ENCODE measurements at places on chromosomes 7 and 10.

DNA sequence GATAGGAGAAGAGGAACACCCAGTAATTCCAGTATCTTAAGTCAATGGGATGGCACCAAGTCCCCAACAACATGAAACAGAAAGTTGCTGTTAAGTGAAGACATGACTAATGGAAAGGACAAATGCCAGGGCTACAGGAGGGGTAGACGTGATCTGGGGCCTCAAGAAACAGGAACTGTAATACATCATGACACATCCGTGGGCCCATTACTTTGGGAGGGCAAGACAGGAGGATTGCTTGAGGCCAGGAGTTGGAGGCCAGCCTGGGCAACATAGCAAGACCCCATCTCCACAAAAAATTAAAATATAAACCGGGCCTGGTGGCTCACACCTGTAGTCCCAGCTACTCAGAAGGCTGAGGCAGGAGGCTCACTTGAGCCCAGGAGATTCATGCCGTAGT is 408.6 kb upstream of the PRKCQ start:
- no peak for DNase-seq

- no peak for DNase-seq
These were observed 81.6 kb upstream of the SAMD8 start for GRCh38 chr10:75029857-75030256.

DNA sequence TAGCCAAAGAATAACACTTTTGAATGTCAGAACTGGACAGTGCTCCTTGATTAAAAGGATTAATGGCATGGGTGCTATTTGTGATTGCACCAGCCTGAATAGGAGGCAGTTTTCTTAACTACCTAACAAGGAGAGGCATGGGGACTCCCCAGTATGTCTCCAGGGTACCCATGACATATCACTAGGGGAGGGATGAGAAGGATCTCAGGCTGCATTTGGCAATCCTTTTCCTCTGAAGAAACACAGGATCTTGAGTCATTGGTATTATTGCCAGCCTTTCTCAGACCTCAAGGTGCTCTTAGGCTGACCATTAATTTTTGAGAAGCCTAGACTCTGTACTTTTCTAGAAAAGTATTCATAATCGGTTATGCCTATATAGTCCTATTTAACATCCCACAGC is 77.5 kb upstream of the NPVF start:
- no peak for DNase-seq

DNA sequence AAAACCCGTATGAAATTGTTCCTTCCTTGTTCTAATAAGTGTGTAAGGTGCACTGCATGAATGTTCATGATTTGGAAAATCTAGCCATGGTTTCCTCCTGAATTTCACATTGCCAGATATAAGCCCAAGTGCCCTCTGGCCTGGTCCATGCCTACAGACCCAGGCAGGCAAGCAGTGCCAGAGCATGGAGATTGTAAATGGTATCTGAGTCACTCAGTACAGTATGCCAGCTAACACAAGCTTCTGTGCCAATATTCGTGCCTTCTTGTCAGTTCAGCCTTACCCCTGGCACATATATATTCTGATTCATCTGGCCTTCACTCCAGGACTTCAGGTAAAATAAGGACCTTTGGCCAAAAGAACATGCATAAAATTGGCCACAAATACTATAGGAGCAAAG is 38.4 kb upstream of the PDE1C start:
- DNase-seq = no peak

DNA sequence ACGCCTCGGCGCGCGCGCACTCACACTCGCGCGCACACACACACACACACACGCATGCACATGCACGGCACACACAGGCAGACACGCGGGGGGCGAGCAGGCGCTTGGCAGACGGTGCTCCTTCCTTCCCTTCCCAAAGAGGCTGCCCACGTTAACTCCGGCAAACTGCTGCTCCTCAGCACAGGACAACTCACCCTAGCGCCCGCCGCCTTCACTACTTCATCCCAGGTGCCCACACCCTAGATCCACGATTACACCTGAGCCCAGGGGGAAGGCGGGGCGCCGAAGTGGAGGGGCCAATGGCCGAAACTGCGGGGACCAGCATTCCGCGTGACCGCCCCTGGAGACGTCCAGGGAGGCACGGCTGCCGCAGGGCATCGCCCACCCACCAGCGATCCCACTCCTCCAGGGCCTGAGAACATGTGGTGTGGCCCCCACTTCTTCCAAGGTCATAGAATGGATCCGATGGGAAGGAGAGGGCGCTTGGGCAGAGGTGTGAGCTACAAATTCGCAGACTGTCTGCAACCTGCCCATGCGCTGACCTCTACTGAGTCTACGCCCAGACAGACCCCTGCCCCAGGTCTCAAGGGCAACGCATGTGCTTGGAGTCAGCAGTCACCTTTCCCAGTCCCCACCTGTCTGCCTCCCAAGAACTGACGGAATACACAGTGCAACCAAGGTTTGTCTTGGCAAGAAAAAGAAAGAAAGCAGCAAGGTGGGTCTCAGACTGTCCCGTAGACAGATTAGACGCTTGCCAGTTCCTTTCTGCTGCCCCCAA is 74.6 kb downstream of the CALN1 start:
- no peak for DNase-seq

GRCh38 chr7:14717816-14718215 is 184.7 kb downstream of the DGKB start:
- DNase-seq = no peak

DNA sequence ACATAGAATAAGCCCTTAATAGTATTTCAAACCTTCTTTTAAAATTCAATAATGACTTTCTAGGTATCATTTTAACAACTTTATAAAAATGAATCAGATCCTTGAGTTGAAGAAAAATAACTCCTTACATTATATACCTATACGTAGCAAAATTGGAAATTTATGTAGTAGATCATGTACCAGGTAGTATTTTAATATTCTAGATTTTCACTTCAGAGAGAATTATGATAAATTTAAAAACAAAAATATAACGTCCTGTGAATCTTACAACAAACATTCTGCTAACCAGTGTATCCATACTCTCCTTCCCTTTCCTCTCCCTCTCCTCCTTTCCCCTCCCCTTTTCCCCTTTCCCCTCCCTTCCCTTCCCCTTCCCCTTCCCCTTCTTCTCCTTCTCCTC is 6.1 kb upstream of the RAB11FIP2 start:
- no peak for DNase-seq

- DNase-seq = no peak
These were observed 160.3 kb upstream of the SEMA3A start for GRCh38 chr7:84354866-84355265.

- DNase-seq = no peak
These were observed 34.4 kb downstream of the CSGALNACT2 start for GRCh38 chr10:43172645-43173044.

GRCh38 chr10:126080291-126080825 is 184.0 kb downstream of the FANK1 start:
- DNase-seq = no peak

Data from stimulated activated CD4-positive, alpha-beta T cell treated with anti-CD3 and anti-CD28 coated beads, Interleukin-15, amount 100 ng/mL, for 1 hour (primary cell).